ENCODE measurements at places on chromosomes 6 and 20.

DNA sequence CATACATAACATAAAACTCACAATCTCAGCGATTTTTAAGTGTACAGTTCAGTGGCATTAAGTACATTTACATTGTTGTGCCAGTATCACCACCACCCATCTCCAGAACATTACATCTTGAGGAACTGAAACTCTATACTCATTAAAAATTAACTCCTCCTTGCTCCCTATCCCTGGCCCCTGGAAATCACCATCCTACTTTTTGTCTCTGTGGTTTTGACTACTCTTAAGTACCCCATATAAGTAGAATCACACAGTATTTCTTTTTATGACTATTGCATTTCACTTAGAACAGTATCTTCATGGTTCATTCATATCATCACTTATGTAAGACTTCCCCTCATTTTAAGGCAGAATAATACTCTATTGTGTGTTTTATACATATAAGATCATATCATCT lies 1108.1 kb downstream of the GRIK2 start:
- no peak for DNase-seq

DNA sequence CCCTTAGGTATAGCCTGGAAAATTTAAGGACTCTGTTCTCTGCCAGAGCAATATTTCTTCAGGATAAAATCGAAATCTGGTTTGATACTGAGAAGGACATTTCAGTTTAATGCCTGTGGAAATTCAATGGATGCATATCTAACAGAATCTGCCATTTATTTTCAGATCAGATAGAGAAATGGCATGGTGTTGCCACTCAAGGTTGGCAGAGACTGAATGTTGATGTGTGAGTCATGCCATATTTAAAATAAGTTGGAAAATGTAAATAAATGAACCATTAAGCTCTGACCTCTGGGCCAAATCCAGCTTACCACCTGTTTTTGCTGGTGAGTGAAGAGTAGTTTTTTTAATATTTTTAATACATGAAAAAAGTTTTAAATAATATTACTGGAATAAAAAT lies 594.6 kb downstream of the DOK5 start:
- DNase-seq = no peak

DNA sequence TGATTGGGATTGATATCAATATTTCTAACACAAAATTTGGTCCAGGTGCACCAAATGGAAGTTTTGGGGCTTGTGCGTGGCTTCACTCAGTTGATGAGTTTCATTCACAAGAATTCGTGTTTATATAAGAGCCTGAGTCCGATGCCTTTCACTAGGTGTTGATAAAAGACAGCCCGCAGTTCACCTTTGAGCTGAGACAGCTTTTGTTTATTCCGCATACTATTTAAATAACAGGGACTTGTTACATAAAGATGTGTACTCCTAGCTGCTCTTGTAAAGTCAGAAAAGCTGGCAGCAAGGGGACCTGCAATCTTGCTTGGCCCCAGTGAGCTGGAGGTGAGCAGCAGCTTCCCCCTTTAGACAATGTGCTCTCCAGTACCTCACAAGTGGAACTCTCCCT lies 19.0 kb upstream of the NRN1 start:
- DNase-seq = no peak

GRCh38 chr6:167956983-167957492 lies 40.4 kb upstream of the KIF25 start:
- DNase-seq = peak; percentile 50

GRCh38 chr20:40463171-40463570 lies 225.9 kb downstream of the MAFB start:
- no peak for DNase-seq

GRCh38 chr20:39839399-39840119 lies 849.5 kb downstream of the MAFB start:
- no peak for DNase-seq

DNA sequence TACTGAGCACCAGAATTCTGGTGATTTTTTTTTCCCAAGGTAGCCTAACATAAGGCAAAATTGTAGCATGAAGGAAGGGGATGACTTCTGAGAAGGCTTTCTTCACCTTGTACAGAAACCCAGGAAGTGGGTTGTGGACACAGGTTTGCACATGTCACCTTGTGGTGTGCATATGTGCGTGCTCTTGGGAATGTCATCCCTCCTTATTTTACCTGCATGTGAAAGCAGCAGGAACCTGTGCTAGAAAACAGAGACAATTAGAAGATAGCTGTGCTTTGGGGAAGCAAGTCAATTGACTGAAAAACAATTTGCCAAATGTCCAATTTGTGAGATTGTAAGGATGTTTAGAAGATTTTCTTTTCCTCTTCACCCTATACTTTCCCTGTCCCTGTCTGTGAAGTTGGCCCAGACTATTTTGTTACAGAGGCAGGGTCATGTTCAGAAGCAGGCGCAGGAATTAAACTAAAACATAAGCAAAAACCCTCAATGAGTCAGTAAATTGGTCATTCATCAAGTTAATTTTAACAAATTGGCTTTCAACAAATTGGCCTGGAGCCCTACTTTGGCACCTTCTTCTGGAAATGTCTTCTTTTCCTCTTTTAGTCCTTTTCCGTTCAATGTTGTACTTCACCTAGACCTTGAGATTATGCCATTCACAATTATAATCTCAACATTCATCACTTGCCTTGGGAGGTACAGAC lies 261.2 kb downstream of the ADGB start:
- no peak for DNase-seq

GRCh38 chr6:8064638-8065518 lies 689 bp upstream of the BLOC1S5 start:
- no peak for DNase-seq

GRCh38 chr20:38136421-38137245 lies 28.4 kb downstream of the TGM2 start:
- DNase-seq = no peak

GRCh38 chr6:97304701-97305100 lies 21.7 kb upstream of the MMS22L start:
- DNase-seq = peak; percentile 57

DNA sequence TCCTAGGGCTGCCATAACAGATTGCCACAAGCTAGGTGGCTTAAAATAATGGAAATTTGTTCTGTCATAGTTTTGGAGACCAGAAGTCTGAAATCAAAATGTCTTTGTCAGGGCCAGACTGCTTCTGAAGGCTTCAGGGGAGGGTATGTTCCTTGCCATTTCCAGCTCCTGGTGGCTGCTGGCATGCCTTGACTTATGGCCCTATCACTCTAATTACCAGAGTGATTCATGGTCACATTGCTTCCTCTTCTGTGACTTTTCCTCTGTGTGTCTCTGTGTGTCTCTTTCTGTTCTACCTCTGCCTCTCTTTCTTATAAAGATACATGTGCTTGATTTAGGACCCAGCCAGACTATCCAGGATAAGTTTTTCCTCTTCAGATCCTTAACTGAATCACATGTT lies 635.2 kb upstream of the IMPG1 start:
- DNase-seq = no peak

DNA sequence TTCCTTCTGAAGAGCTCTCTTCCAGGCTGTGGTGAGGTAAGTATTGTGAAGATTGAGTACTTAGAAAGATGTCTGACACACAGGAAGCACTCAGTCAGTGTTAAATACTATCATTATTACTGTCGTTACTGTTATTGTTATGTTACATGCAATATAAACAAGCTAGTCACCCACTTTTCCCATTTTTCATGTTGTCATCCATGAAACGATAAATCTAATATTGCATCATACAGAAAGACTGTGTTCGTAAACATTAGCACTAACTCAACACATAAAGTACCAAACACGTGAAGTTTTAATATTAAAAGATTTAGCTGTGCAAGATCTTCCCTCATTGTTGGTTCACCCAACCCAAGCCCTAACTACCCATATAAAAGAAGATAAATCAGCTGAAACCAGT lies 109.2 kb upstream of the NRSN1 start:
- DNase-seq = no peak

- DNase-seq = no peak
These were observed 1.4 kb downstream of the PHACTR3 start for GRCh38 chr20:59605601-59606364.

GRCh38 chr6:126204598-126204997 lies 135.3 kb upstream of the CENPW start:
- DNase-seq = no peak

GRCh38 chr6:135383301-135383700 lies 114.2 kb downstream of the AHI1 start:
- peak; percentile 16 for DNase-seq

- DNase-seq = peak; percentile 88
These were observed 769 bp upstream of the TRPC4AP start for GRCh38 chr20:35093267-35093884.

- DNase-seq = peak; percentile 22
These were observed 14.0 kb downstream of the NUDT3 start for GRCh38 chr6:34378470-34378869.

GRCh38 chr20:34637245-34638038 lies 39.5 kb downstream of the PIGU start:
- DNase-seq = peak; percentile 74

GRCh38 chr6:31214516-31214915 lies 44.0 kb upstream of the POU5F1 start:
- peak; percentile 28 for DNase-seq

- DNase-seq = no peak
These were observed 6.7 kb upstream of the KLHL31 start for GRCh38 chr6:53672237-53672636.

DNA sequence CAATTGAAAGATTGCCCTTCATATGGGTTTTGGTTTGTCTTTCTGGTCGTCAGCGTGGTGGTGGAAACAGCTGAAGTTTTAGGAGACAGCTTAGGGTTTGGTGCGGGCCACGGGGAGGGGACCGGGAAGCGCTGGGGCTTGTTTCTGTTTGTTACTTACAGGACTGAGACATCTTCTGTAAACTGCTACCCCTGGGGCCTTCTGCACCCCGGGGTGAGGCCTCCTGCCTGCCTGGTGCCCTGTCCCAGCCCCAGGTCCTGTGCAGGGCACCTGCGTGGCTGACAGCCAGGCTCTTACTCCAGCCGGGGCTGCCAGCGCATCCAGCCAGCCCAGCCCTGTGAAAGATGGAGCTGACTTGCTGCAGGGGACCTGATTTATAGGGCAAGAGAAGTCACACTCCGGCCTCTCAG lies 22.8 kb downstream of the NPEPL1 start:
- DNase-seq = no peak

DNA sequence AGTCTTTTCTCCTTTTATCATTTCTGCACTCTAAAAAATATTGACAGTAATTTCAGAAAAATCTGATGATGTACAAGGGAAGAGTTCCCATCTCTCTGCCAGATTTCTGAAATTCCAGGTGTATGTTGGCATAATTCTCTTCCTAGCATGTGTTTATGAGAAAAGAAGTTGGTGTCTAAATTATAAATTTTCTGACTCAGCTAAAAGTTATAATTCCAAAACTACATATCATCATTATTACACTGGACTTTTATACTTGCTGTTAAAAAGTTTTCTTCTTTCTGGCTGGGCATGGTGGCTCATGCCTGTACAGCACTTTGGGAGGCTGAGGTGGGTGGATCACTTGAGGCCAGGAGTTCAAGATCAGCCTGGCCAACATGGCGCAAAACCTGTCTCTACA lies 135.7 kb upstream of the SAMD5 start:
- no peak for DNase-seq

DNA sequence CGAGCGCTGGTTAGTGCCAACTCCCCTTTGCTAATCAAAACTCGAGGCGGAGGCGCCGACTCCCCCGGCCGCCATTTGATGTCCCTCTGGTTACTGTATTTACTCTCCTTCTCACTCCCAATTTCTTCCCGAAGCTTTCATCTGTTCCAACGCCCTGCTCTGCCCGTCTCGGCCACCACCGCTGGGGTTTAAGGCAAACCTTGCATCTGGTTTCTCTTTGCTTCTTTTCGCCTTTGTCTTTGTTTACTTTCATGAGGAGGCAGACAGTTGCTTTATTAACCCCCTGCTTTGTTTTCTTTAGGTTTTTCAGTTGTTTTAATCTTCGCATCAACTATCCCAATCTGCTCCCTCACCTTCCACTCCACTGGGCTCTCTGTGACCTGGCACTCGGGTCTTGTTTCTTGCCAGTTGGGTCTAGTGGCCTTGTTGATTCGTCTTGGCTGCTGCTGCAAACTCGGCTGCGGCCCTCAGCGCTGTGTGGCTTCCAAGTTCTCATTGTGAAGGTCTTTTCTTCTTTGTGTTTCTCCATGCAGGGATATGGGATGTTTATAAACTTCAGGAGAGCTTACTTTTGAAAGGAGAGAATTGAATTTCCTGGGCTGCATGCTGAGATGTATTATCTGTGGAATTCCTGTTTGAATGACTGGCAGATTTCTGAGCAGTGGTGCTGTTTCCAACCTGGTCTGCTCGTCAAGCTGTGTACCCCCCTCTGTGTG lies 155.1 kb downstream of the CDC5L start:
- no peak for DNase-seq

- no peak for DNase-seq
These were observed 87.0 kb upstream of the OLIG3 start for GRCh38 chr6:137581019-137581707.

GRCh38 chr6:13384966-13385365 lies 56.6 kb upstream of the TBC1D7 start:
- DNase-seq = no peak

GRCh38 chr20:57871237-57871632 lies 161.4 kb upstream of the PMEPA1 start:
- DNase-seq = no peak

- no peak for DNase-seq
These were observed 118.8 kb downstream of the CDH4 start for GRCh38 chr20:61370841-61371303.

DNA sequence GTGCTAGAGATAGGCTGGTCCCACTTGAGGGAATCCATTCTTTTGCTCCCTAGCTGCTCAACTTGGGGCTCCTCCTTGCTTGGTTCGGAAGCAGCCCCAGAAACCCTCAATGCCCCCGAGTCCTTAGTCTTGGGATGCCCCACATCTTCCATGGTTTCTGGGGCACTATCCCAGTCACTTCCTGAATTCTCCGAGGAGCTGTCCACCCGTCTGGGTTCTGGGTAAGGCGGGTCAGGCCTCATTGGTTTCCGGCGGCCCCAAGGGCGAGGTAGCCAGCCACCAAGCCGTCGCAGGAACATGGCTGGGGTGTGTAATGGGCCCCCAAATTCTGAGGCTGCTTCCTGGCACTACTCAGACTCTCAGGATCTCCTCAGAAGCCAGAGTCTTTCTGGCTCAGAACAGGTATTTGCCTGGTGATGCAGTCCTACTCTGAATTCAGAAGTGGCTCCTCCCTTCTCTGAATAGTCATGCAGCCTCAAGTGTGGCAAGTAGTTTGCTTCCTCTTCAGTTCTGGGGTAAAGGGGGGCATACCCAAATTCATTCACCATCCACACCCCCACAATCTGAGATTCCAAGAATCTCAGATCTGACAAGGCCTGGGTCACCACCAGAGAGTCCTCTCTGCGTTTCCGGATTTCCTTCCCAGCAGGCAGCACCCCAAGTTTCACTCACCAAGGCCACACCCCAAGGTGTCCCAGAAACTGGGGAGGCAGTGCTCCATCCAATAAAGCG lies 763 bp downstream of the C6orf47 start:
- DNase-seq = peak; percentile 58

All from ELR (cell line).